ENCODE measurements at places on chromosomes 5 and 9.

DNA sequence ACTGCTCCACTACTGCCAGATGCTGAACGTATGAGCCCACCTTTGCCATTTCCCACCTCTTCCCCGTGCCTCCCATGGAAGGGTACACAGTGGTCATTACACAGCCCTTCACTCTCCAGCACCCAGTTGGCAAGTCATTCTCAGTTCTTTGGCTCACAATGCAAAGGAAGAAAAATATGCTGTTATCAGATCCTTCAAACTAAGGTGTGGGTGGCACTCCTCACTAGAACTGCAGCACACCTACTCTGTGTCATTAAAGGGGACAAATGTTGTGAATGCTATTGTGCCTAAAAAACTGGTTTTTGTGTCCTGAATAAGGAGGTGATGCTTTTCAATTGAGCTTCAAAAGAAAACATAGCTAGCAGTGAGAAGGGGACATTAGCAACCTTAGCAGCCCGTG lies 183.1 kb upstream of the SNX2 start:
- no peak for DNase-seq

- no peak for DNase-seq
These were observed 57.6 kb downstream of the MLLT3 start for GRCh38 chr9:20564650-20565049.

- no peak for DNase-seq
These were observed 43.7 kb downstream of the PHF2 start for GRCh38 chr9:93620041-93620506.

DNA sequence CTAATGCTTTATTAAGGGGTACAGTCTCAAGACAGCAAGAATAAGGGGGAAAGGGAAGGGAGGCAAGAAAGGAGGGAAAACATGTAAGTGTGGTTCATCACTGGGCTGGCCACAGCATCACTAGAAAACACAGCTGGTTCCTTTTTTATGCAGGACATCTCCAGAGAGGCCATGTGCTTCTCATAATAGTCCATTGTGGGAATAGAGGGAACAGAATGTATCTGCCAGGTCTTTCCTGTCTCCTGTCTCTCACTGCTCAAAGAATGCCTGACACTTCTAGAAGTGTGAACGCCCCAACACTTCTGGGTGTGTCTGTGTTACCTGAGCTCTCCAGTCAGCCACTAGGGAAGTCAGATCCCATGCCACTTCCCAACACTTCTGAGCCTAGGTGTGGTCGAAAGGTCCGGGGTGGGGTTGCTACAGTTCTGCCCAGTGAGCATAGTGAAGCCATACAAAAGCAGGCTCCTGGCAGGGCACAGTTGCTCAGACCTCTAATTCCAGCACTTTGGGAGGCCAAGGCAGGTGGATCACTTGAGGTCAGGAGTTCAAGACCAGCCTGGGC lies 255.6 kb upstream of the SLC30A5 start:
- DNase-seq, result no peak

- no peak for DNase-seq
These were observed 1.2 kb upstream of the PCDHGA5 start for GRCh38 chr5:141362719-141363118.

All from stimulated activated CD8-positive, alpha-beta memory T cell treated with anti-CD3 and anti-CD28 coated beads, Interleukin-15, amount 100 ng/mL, for 4 hours (primary cell).